Left cardiac atrium (tissue), 4 donors: ENCODE measurements at places on chromosomes 16 and 17. TPM values are rescaled to one million over a fixed set of nuclear protein-coding genes. Genes with fewer than 3 reads are reported as not detected.

DNA sequence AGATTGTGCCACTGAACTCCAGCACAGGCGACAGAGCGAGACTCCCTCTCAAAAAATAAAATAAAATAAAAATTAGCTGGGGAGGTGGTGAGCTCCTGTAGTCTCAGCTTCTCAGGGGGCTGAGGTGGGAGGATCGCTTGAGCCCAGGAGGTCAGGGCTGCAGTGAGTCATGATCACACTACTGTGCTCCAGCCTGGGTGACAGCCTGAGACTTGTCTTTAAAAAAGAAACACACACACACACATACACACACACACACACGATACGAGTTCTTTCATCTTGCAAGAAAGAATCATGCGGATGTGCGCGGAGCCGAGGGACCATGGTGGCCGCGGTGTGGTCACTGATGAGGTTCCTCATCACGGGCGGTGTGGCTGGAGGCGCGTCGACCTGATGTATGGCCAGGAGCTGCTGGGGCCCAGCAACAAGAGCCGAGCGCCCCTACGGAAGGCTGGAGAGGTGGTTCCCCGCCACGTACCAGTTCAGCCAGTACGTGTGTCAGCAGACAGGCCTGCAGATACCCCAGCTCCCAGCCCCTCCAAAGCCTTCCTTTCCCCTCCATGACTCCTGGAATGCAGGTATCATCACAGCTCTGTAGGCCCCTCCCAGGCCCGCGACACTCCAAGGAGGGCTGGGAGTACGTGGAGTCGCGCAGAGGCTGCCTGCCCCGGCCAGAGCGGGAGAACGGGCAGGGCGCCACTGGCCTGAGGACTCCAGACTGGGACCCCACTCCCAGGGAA is 20.7 kb downstream of the NXN start:
- DNase-seq = no peak

GRCh38 chr16:77558786-77559185 is 124.0 kb upstream of the ADAMTS18 start:
- DNase-seq = no peak

KRTAP4-9 gene
- total RNA-seq = not detected

CACNA1H gene
- 6.0 TPM for total RNA-seq

DNA sequence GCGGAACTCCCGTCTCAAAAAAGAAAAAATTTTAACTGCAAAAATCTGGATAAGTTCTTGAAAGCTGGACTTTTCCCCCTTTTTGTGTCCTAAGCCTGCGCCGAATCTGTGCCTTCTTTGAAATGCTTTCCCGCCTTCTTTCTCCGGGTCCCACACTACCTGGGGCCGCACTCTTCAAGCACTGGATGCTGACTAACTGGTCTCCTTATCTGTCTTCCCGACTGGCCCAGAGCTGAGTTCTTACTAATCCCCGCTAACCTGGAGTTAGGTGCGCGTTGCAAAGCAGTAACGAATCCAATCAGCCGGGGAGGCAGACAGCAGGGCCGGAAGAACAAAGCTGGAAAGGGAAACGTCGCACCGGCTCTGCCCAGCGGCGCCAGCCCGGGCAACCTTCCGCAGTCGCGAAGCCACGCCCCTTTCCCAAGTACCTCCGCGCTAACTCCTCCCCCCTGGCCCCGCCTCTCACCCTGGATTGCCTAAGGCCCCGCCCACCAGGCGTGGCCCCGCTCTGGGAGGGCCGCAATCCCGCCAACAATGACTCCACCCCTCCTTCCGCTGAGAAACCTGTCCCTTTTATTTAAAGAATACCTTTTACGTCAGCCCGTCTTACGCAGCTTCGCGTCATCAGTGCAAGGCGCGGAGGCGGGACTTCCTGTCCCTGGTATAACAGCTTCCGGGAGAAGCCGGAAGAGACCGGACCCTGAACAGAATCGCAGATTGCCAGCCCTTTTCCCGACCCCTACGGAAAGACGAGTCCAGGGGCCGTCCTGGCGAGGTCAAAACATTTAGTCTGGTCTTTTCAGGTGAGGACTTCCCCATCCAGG is at the start of gene TMUB2:
Gene TMUB2 (plus strand): TSS at position 666 of the 824 bp plus-strand sequence. CDS start 737 bp downstream, outside the sequence.
- peak; percentile 99 for DNase-seq

PLXDC1 gene
- total RNA-seq = 18.0 TPM

DNA sequence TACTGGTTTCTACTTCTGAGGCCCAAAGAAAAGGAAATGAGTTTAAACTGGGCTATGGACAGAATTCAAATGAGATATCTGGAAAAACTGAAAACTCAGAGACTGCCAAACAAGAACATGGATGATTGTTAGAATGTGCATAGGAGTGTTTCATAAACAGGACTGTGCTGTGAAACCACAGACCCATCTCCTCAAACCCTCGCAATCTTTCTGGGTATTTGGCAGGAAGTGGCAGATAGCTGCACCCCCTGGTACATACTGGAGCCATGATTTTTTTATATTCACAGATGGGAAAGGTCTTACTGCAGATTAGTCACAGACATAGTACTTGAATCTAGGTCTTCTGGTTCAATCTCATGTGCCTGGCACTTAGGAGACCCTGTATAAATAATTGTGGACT is 145.0 kb downstream of the CCDC182 start:
- DNase-seq = no peak

- DNase-seq = no peak
Observed at GRCh38 chr17:83084621-83085056, 5.2 kb downstream of the METRNL start.

GRCh38 chr17:7098802-7099459 is 15.7 kb downstream of the ASGR2 start:
- no peak for DNase-seq

TBC1D3H gene
- total RNA-seq = 0.32 TPM

DNA sequence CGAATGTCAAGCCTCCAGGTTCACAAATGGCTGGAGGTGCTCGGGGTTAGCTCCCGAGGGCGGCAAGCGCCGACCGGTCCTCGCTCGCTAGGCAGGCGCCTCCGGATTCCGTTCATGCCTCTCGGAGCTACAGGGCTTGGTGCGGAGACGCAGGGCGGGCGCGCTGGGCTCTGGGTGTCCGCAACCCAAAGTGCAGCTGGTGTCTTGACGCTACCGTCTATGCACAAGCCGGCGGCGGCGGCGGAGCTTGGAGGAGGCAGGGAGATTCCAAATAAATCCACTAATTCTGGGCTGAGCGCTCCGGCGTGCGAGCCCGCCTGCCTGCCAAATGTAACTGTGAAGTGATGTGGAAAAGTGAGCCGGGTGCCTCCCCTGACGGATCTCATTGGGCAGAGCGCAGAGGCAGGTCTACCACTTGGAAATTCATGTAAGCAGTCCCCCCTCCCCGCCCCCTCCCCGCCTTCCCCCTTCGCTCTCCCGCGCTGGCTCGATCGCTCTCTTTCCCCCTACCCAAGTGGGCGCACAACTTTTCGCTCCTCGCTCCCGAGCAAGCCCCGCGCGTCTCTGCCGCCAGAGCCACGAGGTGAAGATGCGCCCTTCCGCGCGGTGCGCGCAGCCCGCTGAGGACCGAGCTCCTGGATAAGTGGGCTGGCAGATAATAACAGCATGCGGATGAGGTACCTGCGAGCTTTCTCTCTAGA is at the start of gene CDH8:
Gene CDH8 (minus strand): TSS at position 338 of the 701 bp plus-strand sequence. CDS start 15,035 bp downstream, outside the sequence.
- DNase-seq = no peak

DNA sequence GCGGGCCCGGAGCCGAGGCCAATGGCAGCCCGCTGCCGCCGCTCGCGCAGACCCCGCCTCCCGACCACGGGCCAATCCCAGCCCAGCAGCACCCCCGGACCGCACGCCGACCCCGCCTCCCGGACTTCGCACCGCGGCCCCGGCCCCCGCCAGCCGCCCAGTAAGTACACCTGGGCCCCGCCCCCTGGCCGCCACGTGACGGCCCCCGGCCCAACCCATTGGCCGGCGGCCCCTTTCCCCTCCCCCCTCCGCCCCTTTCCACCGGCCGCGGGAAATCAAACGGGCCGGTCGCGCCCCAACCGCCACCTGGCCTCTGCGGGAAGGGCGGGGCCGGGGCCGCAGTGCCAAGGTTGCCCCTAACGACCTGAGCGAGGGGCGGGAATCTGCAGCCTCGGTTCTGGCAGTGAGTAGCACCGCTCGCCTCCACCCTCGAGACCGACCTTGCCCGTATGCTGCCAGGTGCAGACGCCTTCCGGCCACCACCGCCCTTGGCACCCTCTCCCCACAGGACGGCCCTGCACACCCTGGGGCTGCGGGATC is at the start of gene YBX2:
Gene YBX2 (minus strand): TSS at position 26 of the 540 bp plus-strand sequence. CDS start 139 bp downstream, outside the sequence.
- peak; percentile 76 for DNase-seq

DNA sequence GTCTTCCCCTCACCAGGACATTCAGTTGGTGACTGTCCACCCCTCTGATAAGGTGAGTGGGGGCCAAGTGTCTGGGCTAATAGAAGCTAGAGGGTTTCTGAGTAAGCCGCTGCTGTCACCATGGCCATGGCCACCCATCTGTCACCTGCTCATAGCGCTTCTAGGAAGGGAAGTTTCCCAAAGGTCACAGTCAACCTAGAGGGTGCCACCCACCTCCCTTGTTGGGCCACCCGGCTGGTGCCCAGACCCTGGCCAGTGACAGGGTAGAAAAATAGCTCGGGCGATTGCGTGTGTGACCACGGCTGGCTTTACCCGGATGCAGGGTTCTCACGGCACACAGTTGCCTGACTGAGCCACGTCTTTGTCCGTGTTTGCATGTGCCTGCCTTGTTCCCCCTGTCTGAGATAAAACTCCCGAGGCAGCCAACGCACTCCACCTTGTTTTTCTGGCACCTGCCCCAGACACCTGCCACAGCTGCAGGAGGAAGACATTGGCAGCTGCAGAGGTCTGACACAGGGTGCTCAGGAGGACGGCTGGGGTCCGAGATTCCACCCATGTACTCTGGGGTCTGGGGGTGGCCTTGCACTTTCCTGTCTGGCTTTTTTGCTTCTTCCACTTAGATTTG is 809 bp downstream of the PIRT start:
- no peak for DNase-seq

GRCh38 chr16:7713244-7713643 is 380.6 kb downstream of the RBFOX1 start:
- DNase-seq = no peak

- DNase-seq = no peak
Observed at GRCh38 chr17:19372011-19372370, 6.3 kb upstream of the MAPK7 start.

GRCh38 chr17:12386225-12386624 is 279.5 kb upstream of the MYOCD start:
- no peak for DNase-seq

DHRS7C gene
- 82.3 TPM for total RNA-seq

DNA sequence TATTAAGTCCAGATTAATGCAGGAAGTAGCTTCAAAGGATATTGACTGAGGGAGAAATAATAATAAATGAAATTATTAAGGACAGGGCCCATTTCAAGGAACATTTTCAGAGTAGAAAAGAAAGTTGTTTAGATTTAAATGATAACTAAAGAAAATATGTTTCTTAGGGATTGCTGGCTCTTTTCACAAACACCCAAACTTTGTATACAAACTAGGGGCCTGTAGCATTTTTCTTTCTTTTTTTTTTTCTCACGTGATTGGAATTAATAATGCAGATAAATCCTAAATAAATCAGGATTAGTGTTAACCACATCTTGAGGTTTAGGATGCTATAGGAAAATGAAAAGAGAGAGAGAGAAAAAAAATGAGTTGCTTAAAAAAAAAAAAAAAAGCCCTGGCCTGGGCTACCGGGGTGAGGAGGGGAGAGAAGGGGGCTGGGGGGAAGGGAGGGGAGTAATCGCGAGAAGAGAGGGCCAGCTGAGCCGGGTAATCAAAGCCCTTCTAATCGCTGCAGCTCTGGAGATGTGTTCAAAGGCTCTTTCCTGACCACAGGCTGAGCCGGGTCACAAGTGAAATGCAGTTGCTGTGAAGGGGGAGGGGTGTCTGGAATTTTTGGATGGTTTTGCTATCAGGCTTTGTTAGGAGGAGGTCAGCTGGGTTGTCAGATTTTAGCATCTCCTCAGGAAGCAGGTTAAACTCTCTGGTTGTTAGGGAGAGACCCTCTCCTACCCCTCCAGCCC is 104.6 kb upstream of the ZFHX3 start:
- DNase-seq = no peak

- DNase-seq = no peak
Observed at GRCh38 chr16:77462894-77463293, 28.1 kb upstream of the ADAMTS18 start.

PRAC1 gene
- not detected for total RNA-seq

DNA sequence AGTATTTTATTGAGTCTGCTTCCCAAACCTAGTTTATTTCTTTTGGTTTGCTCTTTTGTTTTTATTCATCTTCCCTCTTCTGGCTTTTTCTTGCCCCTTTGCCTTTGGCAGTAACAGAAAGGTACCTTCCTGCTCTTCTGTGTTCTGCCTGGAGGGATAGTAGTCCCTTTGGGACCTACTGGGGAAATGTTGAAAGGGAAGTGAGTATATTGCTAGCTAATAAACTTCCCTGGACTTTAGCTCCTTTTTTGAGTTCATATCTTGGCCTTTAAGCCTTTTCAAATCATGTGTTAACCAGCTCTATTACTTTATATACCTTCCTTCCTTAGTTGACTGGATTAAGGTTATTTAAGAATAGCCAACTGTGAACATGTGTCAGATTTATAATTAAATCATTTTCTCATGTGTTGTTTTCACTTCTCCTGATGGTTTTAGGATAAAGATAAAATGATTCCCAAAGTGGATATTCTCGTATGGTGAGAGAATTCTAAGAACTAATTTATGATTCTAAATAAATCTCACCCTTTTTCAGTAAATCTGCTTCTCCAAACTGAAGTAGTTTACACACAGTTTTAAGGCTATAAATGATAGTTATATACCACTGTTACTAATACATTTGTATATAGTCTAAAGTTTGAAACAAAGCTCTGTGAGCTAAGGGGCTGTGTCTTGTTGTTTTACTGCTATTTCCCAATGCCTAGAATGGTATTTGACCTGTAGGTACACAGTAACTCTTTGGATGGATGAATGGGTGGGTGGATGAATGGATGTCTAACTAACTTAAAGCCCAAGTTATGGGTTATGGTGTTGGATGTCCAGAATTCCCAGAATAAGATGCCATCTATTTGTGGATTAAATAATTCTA is 45.7 kb downstream of the OMG start:
- no peak for DNase-seq

DNA sequence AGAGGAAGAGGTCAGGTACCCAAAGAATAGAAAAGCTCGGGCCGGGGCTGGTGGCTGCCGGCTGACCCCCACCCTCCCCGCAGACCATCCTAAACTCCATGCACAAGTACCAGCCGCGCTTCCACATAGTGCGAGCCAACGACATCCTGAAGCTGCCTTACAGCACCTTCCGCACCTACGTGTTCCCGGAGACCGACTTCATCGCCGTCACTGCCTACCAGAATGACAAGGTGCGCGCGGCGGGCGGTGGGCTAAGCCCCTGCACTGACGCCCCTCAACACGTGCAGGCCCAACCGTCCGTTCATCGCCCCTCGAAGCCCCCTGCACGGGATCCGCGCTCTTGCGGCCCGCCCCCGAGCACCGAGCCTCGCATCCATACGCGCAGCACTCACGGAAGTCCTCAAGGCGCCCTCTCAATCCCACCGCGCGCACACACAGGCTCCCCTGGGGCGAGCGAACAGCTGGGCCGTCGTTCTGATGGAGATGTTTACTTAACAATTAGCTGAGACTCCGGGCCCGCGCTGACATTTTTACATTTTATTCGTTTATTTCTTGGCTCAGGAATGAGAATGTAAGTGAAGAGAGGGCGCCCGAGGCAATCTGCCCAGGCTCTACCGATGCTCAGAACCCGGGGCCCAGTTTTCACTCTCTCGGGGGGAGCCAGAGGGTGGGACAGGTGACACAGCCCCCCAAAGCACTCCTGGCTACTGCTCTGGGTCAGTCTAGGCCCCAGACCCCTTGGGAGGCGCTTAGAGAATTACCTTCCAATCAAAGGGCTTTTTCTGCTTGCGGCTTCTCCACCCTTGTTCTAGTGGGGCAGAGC is 3.5 kb downstream of the TBX2 start:
- no peak for DNase-seq

GRCh38 chr16:85234310-85235204 is 122.3 kb upstream of the CIBAR2 start:
- peak; percentile 82 for DNase-seq

- no peak for DNase-seq
Observed at GRCh38 chr17:82403662-82404660, 14.2 kb upstream of the HEXD start.
